ENCODE measurements at places on chromosomes 4 and X. TPM values are rescaled to one million over a fixed set of nuclear protein-coding genes. Genes with fewer than 3 reads are reported as not detected.

The BCORL1 gene
- total RNA-seq: 3.3 TPM

The SLITRK2 gene
- not detected for total RNA-seq

The CAPN6 gene
- 0.14 TPM for total RNA-seq

The ARHGAP6 gene
- total RNA-seq: 0.11 TPM

The SPINK2 gene
- not detected for total RNA-seq

The SPANXA2 gene
- not detected for total RNA-seq

The FAM236A gene
- not detected for total RNA-seq

The BANK1 gene
- 0.25 TPM for total RNA-seq

The MAGEC3 gene
- total RNA-seq: not detected

The GLRA3 gene
- total RNA-seq: not detected

The GK2 gene
- not detected for total RNA-seq

The PALLD gene
- 202 TPM for total RNA-seq

The DSPP gene
- not detected for total RNA-seq

The STS gene
- total RNA-seq: 1.2 TPM

The CYTL1 gene
- total RNA-seq: 0.42 TPM

The TRIML2 gene
- total RNA-seq: 18.7 TPM

The BEX4 gene
- 48.2 TPM for total RNA-seq

The EVC2 gene
- total RNA-seq: 7.5 TPM

The PASD1 gene
- not detected for total RNA-seq

The CPLX1 gene
- 0.10 TPM for total RNA-seq

The SPANXC gene
- not detected for total RNA-seq

The USP51 gene
- 0.85 TPM for total RNA-seq

The PAGE5 gene
- total RNA-seq: not detected

The APBB2 gene
- 52.4 TPM for total RNA-seq

The FGD1 gene
- total RNA-seq: 10.2 TPM

The FRMD7 gene
- not detected for total RNA-seq

The TMEM154 gene
- total RNA-seq: 118 TPM

The GPR143 gene
- total RNA-seq: 1.3 TPM

The ERVMER34-1 gene
- 9.7 TPM for total RNA-seq

The HGFAC gene
- not detected for total RNA-seq

The NOCT gene
- 21.5 TPM for total RNA-seq

The FAAH2 gene
- 0.92 TPM for total RNA-seq

The SLC34A2 gene
- total RNA-seq: not detected

The MEPE gene
- not detected for total RNA-seq

The TIMP1 gene
- total RNA-seq: 158 TPM

The GUCY1A1 gene
- total RNA-seq: not detected

The XAGE1B gene
- not detected for total RNA-seq

The SH3RF1 gene
- total RNA-seq: 19.5 TPM

The LRRC66 gene
- total RNA-seq: 0.10 TPM

The CTPS2 gene
- 13.2 TPM for total RNA-seq

The SMPX gene
- not detected for total RNA-seq

The MUC7 gene
- not detected for total RNA-seq

The GPR119 gene
- not detected for total RNA-seq

The F8 gene
- 1.2 TPM for total RNA-seq

The MSX1 gene
- total RNA-seq: 0.10 TPM

The MAGEC2 gene
- total RNA-seq: not detected

The POU4F2 gene
- not detected for total RNA-seq

The MXD4 gene
- 15.8 TPM for total RNA-seq

The HPGD gene
- 0.41 TPM for total RNA-seq

The CD38 gene
- total RNA-seq: not detected

All from foreskin keratinocyte (primary cell).